Erythroblast (primary cell): ENCODE measurements at places on chromosomes 11 and 22.
A peak's percentile ranks its signal among the peaks of the same experiment; 100 is the strongest.

- no peak for DNase-seq
Measured at GRCh38 chr22:29172216-29172615, 33.5 kb upstream of the EMID1 start.

DNA sequence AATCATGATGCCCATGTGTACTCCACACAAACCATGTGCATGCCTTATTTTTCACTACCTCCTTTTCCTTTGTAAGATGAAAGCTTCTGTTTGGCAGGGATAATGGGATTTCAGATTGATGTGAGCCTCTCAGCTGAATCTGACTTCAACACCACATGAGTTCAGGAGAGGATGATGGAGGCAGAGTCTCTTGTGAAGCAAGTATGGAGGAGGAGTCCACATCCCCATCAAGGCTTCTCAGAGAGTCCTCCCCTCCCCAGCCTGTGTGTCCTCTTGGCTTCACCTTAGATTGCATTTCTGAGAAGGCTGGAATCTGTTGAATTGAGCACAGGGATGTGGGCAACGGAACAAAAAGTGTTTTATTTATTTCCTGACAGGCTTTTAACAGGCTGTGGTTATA lies 370.4 kb downstream of the FAT3 start:
- no peak for DNase-seq

GRCh38 chr22:29755889-29756288 lies 10.9 kb downstream of the ZMAT5 start:
- DNase-seq = no peak

GRCh38 chr11:36295926-36296325 lies at the start of gene PRR5L:
Gene PRR5L, plus strand, starts transcription at chr11:36296288. Its CDS starts 104,834 bp downstream, at chr11:36401122.
- DNase-seq = no peak

GRCh38 chr11:123822032-123822431 lies 15.9 kb upstream of the OR6M1 start:
- DNase-seq = no peak

DNA sequence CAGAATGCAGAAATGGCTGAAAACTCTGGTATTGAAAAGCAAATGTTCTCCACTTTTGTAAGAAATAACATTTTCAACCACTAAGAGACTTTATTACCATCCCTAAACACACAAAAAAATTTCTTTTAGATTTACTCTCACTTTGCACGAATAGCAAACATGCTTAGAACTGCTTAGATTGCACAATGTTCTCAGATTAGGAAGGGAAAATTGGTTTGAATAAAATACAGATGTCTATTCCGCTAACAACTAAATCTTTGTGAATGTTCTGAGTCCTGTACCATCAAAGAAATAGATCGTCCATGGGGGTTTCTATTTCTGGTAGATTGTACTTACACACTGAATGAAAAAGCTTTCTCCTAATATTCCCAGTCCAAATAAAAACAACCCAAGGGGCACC lies 40.1 kb downstream of the BDNF start:
- no peak for DNase-seq

- DNase-seq = no peak
Measured at GRCh38 chr11:96254087-96254486, 88.9 kb downstream of the MAML2 start.

GRCh38 chr11:27406498-27407354 lies 43.7 kb upstream of the CCDC34 start:
- DNase-seq = peak; percentile 77

- DNase-seq = no peak
Measured at GRCh38 chr11:63506876-63507275, 992 bp downstream of the LGALS12 start.

- DNase-seq = no peak
Measured at GRCh38 chr11:130908770-130909625, 7.3 kb downstream of the SNX19 start.

- DNase-seq = no peak
Measured at GRCh38 chr11:65275906-65276305, 14.1 kb downstream of the POLA2 start.

DNA sequence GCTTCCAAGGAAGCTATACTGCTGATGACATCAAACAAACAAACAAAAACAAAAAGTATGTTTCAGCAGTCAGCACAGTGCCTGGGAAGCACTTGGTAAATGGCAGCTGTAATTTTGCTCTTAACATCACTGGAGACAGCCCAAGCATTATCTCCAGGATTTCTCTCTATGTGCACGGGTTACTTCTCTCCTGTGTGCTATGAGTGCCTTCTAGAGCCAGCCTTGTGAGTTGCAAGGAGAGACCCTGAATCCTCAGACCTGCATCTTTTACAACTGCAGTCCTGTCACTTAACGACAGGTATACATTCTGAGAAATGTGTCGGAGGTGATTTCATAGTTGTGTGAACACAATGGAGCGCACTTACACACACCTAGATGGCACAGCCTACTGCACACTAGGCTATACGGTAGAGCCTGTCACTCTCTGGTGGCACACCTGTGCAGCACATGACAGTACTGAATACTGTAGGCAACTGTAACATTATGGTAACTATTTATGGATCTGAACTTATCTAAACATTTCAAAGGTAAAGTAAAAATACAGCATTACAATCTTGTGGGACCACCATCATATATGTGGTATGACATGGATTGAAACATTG lies 662.5 kb upstream of the B3GAT1 start:
- DNase-seq = no peak
